ENCODE measurements at places on chromosomes 6 and 20.

GRCh38 chr20:4728120-4728760, 6.5 kb downstream of the PRND start:
- DNase-seq = no peak

DNA sequence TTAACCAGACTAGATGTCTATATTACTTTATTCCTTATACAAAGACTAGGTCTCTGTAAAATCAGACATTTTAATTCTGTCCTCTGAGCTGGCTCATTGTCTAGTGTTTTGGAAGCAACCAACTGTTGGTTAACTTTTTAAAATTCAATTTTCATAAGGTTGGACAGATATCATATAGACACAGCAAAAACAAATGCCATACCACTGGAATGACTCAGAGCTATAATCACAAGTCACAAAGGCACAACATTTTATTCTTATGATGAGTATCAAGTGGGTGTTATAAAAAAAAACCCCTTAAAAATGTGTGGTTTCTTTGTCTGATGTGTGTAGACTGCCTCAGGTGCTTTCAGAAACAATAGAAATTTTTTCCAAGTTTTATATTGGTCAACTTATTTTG, 296.2 kb upstream of the MARCKS start:
- no peak for DNase-seq

DNA sequence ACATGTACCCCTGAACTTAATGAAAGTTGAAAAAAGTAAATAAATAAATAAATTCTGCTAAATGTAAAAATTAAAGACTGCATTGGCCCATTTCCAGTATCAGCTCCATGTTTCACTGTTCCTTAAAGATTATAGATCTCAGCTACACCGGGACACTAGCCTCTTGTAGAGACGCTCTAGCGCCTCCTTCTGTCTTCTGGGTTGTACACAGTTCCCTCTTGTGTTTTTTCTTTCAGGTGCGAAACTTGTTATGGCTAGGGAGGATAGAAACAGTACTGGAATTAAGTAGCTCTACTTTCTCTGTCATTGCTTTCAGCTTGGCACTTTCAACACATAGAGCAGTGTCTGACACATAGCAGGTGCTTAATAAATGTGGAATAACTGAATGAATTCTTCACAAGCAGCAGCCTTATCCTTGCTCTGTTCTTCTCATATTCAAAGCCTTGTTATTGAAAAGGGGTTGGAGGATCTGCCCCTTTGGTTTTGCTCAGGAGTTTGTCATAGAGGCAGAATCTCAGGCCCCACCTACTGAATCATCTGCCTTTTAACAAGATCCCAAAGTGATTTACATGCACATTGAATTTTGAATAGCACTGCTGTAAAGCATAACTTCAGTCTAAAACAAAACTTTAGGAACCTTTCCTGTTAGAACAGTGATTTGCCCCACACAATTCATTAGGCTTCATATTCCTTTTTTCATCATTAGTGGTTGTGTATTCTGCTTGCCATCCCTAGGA, 92.3 kb downstream of the FIG4 start:
- peak; percentile 15 for DNase-seq

DNA sequence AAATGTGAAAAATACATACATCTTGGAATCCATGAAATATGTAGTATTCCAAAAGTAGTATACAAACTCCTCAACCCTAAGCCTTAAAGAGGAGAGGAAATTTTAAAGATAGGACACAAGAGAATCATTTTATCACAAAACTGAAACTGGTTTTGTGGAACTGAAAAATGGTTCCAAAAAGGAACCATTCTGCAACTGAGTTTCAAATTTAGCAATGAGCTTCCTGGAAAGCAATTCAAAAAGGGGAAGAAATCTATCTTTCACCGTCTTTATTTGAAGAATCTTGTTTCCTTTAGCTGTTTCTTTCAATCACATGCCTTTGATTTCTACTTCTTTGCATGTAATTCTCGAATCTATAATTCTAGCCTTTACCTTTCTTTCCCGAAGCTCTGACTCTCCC, 32.2 kb upstream of the LAMP5 start:
- no peak for DNase-seq

DNA sequence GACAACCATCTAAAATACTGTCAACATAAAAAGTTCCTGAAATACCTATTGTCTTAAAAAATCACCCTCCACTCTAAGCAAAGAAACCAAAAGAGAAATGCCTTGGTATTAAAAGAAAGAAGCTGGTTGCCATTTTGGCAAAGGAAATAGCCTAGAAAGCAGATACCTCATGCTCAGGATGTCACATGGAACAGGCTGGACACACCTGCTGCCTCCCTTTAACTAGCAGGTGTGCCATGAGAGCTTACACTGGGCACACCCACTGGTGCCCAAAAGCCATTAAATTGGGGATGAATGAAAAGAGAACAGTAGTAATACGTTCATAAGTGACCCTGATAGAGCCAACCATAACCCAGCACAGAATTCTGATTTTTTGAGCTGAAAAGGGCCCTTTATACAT, 1.5 kb downstream of the SLC23A2 start:
- no peak for DNase-seq

DNA sequence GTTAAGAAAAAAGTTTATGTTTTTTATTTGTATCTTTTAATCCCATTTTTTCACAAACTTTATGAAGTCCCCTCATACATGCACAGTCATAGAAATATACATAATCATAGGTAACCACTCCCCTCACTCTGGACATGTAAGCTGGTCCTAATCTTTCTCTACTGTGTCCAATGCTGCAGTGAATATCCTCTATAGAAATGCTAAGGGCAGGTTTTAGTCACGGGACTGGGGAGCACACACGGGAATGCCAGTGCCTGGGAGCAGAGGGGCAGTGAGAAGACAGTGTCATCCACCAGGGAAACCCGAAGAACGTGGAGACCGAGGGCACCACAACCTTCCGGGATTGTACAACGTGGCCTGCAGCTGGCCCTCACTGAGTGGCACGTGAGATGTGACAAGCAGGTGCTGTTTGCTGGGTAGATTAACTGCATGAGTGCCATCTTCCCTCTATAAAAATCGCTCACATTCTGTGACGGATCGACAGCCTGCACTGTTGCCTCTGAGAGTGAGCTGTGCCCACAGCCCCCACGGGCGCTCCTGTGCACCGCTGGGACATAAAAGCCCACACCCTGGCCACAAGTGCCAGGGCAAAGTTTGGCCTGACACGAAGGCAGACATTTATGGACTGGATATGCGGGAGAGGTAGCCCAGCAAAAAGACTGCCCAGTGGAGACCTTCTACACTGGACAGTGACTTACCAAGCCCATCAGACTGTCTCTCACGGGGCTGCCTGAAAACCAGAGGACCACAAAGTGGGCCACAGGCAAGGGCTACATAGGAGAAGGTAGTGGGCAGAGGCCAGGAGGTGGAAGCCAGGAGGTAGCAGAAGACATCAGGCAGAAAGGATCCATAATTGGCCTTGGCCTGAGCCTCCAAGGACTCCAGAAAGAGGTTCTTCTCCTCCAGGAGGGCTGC, 63.2 kb downstream of the FGD2 start:
- DNase-seq = no peak

- no peak for DNase-seq
These were observed 453.4 kb downstream of the CD83 start for GRCh38 chr6:14571001-14571400.

DNA sequence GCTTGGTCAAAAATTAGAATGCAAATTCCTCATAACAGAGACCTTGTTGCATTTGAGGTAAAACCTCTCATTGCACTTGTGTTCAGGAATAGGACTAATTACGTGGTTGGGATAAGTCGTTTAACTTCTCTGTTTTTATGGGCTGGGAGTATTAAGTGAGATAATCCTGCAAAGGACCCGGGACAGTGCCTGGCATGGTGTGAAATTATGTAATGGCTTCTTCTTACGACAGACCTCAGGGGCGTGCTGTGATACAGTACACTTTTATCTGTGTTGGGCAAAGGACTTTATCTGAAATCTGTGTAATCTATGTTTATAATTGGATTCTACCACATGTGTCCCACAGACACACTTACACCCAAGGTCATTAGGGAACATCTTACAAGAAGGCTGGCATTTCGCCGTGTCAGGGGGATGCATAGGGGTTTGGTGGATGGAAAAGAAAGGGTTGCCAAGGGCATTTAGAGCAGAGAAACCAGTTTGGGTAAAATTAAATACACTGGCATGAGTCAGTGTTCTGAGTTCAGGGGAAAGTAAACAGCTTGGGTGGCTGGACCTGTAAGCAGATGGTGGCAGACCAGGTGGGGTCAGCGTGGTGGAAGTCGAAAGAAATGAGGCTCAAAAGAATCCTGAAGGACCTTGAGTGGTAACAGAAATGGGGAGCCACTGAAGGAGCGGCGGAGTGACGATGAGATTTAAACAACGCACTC, 17.2 kb upstream of the RTF2 start:
- DNase-seq = no peak

- DNase-seq = no peak
These were observed 102.3 kb upstream of the SULF2 start for GRCh38 chr20:47887477-47888080.

DNA sequence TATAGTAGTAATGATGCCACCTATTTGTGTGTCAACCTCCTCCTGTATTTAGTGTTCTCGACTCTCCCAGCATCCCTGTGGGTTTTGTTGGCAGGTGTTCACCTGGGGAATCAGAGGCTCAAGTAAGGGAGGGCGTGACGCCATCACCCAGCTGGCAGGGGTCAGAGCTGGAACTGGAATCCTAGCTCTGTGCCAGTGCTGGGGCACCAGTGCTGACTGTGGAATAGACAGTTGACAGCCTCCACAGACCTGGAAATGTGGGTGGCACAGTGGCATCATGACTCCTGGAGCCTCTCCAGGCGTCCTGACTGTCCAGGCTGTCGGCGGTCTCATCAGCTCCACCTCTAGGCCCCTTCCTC, 102.8 kb downstream of the SYCP2 start:
- DNase-seq = no peak

DNA sequence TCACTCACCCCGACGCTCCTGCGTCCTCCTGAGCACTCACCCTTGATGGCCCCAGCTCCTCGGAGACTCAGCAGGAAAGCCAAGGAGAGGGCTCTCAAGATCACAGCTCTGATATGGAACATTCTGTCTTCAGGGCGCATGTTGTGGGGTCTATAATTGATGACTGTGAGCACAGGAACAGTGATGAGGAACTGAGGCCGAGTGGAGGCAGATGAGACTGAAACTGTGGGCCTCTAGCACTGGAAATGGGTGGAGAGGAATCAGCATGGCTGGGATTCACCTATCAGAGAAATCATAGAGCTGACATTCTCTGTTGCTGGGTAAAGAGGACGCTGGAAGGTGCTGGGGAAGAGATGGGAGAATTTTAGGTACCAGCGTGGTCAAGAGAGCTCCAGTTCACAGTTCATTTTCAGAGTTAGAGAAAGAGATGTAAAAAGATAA, at the start of gene HLA-DPA1:
Gene HLA-DPA1, minus strand, starts transcription at position 219 of the 441 bp plus-strand sequence.
- peak; percentile 25 for DNase-seq

DNA sequence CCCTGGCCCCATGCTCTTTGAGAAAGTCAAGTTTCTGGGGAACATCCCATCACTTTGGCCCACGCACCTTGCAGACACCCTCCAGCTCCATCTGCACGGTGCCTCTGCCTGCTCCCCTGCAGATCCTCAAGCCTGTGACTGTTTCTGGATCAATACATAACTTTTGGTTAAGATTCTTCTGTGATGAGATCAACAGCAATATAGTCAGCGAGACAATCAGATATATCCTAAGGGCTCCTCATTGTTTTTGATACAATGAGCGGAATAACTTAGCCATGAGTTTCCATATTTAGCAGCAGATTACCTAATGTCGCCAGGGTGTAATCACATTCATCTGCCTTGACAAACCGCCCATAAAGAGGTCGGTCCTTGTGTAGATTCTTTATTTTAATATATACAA, 109.3 kb upstream of the MTHFD1L start:
- DNase-seq = no peak

DNA sequence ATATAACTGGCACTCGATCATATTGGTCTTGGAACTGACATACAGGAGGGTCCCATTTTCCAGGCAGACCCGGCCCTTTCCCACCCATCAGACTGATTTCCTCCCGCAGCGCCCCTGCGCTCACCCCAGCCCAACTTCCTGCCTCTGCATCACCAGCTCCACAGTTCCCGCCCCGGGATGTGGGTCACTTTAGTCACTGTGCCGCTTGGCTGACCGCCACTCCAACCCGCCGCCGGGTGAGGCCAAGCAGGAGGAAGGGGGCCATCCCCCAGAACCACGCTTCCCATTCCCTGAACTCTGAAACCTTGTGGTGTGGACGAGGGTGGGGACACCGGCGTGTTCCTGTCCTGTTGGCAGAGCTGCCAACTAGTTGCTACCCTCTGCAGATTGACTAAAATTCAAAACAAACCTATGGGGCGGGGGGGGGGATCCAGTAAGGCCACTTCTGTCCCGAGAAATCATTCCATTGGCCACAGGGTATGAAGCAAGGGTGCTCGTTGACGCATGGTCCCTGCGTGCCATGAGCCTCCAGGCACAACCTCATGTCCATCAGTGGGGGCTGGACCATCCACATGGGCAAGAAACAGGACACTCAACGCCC, 12.3 kb downstream of the TGM2 start:
- no peak for DNase-seq

GRCh38 chr6:39209360-39209811, 19.9 kb downstream of the KCNK5 start:
- no peak for DNase-seq

DNA sequence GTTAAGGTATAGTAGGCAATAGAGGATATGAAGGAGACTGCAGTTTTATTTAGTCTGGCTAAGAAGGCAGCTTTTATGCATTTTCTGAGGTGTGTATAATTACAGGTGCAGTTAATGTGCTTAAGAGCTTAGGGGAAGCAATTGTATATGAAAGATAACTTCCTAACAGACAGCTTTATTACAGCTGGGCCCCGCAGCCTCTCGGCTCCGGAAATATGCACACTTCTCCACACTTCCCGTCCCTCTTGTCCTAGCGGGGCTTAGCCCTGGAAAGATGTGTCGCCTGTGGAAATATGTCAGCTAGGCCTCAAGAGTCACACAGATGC, 178.4 kb upstream of the ARID1B start:
- no peak for DNase-seq

- no peak for DNase-seq
These were observed 152.7 kb downstream of the CD83 start for GRCh38 chr6:14270142-14270893.

GRCh38 chr20:63065911-63066310, 59.1 kb upstream of the BHLHE23 start:
- no peak for DNase-seq

DNA sequence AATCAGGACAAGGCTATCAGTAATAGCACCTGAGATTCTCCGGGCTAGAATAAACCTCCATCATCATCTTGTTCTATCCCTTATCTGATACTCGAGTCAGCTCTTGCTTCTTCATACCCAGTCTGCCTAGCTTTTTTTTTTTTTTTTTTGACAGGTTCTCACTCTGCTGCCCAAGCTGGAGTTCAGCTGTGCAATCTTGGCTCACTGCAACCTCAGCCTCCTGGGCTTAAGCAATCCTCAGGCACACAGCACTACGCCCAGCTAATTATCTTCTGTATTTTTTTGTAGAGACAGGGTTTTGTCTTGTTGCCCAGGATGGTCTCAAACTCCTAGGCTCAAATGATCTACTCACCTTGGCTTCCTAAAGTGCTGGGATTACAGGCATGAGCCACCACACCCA, 19.5 kb downstream of the SRSF6 start:
- no peak for DNase-seq

All from iPS DF 19.7 (cell line).